Diencephalon (tissue), 1 donor: ENCODE measurements at places on chromosomes 12 and 14. TPM values are rescaled to one million over a fixed set of nuclear protein-coding genes. Genes with fewer than 3 reads are reported as not detected.

CLEC9A gene
- total RNA-seq = not detected

RD3L gene
- total RNA-seq = 1.2 TPM

CDKN3 gene
- 10.8 TPM for total RNA-seq

GARIN6 gene
- total RNA-seq = not detected

CNIH1 gene
- total RNA-seq = 54.4 TPM

GPR162 gene
- 87.9 TPM for total RNA-seq

TAS2R7 gene
- 0.69 TPM for total RNA-seq

HOTAIR gene
- not detected for total RNA-seq

DLK1 gene
- 1.4 TPM for total RNA-seq

GDF3 gene
- total RNA-seq = not detected

LRR1 gene
- total RNA-seq = 12.7 TPM

PTPRO gene
- 126 TPM for total RNA-seq

TECPR2 gene
- 21.0 TPM for total RNA-seq

GSC gene
- 0.46 TPM for total RNA-seq

PTHLH gene
- 2.1 TPM for total RNA-seq

ASB2 gene
- total RNA-seq = 1.4 TPM

KRT7 gene
- total RNA-seq = not detected

NUDT4 gene
- 70.4 TPM for total RNA-seq

PUS1 gene
- total RNA-seq = 7.4 TPM

COX6A1 gene
- 573 TPM for total RNA-seq

MUCL1 gene
- not detected for total RNA-seq

BEST3 gene
- total RNA-seq = 11.5 TPM

NUAK1 gene
- total RNA-seq = 26.8 TPM

OTX2 gene
- total RNA-seq = 17.1 TPM

NFYB gene
- 33.2 TPM for total RNA-seq

PITPNM2 gene
- total RNA-seq = 10.8 TPM

SLC2A3 gene
- total RNA-seq = 74.5 TPM

KLRD1 gene
- under 0.01 TPM for total RNA-seq

RERGL gene
- 1.8 TPM for total RNA-seq

PPM1H gene
- total RNA-seq = 27.0 TPM

LGMN gene
- total RNA-seq = 50.7 TPM

POTEG gene
- total RNA-seq = not detected

C12orf60 gene
- 3.7 TPM for total RNA-seq

PTCSC3 gene
- 0.69 TPM for total RNA-seq
